Right renal cortex interstitium (tissue), 3 donors: ENCODE measurements at places on chromosomes 5 and 9. TPM values are rescaled to one million over a fixed set of nuclear protein-coding genes. Genes with fewer than 3 reads are reported as not detected.

The TRIM7 gene
- 0.29 TPM for polyA plus RNA-seq

The TAF7 gene
- 194 TPM for polyA plus RNA-seq

The MLANA gene
- polyA plus RNA-seq = 1.1 TPM

The SPACA9 gene
- polyA plus RNA-seq = 8.4 TPM

The SOHLH1 gene
- polyA plus RNA-seq = not detected

The CACNA1B gene
- 0.18 TPM for polyA plus RNA-seq

The SLC6A18 gene
- 0.31 TPM for polyA plus RNA-seq

The SVEP1 gene
- 6.1 TPM for polyA plus RNA-seq

The PHF24 gene
- polyA plus RNA-seq = 0.17 TPM

The SPINK6 gene
- not detected for polyA plus RNA-seq

The FSTL4 gene
- polyA plus RNA-seq = 0.89 TPM

The GKAP1 gene
- 18.8 TPM for polyA plus RNA-seq

The IL9 gene
- not detected for polyA plus RNA-seq

The SPINK4 gene
- not detected for polyA plus RNA-seq

The CDH9 gene
- 12.7 TPM for polyA plus RNA-seq
